ENCODE measurements at places on chromosomes 2 and 18.

- no peak for DNase-seq
These were observed 233.6 kb downstream of the TPGS2 start for GRCh38 chr18:36595046-36595817.

DNA sequence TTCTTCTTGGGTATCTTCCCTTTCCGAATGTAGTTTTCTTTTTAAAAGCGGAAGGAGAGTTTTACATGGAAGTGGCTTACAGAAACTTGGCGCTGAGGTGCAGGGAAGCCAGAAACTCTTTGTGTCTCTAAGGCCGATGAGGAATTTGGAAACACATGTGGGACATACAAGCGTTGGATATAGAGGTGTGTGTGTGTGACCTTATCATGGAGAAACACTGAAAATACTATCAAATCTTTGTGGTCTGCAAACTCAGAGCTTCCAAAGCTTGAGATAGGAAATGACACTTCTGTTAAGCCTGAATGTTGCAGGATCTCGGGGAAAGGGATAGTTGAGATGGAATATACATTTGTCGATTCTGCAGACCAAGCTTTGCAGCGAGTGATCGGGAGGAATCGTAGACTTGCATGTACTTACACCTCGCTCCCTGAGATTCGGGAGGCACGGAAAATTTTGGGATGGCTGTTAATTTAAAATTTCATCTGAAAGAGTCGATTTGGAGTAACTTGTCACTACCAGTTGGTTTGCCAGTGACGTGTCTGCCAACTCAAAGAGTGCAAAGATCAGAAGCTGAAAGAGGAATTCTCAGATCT, 1.0 kb downstream of the NAB1 start:
- no peak for DNase-seq

GRCh38 chr18:26868968-26869586, 3.6 kb upstream of the AQP4 start:
- DNase-seq, result no peak

DNA sequence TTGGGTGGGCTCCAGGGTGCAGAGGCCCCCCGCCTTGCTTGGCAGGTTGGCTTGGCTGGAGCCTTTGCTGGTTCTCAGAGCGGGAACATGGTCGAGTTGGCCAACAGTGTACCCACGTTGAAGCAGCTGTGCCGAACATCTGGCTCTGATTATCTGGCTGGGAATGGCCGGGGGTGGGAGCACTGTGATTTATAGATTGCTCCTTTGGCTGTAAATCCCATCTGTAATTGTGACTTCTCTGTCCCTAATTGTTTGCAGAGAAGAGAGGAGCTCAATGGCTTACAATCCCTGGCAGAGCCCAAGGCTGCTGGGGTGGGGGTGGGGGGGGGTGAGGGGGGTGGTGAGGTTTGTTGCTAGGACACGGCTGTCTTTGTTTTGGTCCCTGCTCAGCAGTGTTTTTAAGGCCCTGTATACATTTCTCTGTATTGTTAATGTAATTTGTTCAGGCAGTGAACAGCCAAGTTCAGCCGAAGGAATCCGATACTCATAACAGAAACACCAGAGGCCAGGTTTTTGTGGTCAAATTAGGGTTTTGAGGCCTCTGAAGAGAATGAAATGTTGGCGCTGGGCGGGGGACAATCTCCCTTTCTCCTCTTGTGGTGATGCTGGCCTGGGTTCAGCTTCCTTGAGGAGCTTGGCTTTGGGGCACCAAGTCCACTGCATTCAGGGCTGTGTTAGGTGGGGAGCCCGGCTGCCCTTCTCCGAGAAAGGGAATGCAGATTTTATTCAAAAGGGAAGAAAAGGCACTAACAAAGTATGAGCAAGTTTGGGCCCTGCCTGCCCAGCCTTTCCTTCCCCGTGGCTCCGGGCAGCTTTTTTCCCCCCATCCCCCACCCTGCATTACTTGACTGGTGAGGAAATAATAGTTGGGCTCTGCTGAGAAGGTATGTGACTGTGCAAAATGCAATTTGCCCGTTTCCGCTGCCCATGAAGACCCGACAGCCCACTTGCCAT, 82.5 kb downstream of the TCF7L1 start:
- DNase-seq, result no peak

- DNase-seq, result no peak
These were observed 42.4 kb downstream of the FAM168B start for GRCh38 chr2:131050896-131051295.

- no peak for DNase-seq
These were observed 71.4 kb downstream of the GALR1 start for GRCh38 chr18:77320971-77321559.

DNA sequence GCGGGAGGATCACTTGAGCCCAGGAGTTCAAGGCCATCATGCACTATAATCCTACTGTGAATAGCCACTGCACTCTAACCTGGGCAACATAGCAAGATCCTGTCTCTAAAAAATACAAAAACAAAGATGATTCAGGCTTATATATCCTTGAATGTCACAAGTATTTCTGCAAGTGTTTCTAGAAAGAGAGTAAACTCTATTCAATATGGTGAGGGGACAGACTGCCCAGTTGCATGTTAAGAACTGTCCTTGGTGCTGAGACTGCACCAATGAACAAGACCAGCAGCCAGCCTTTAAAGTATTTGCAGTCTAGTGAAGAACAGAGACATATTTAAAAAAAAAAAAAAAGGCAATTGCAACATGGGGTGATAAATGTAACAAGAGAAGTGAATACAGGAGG, 16.4 kb downstream of the MAP3K19 start:
- DNase-seq, result no peak

- no peak for DNase-seq
These were observed 635.7 kb downstream of the NRXN1 start for GRCh38 chr2:50396298-50396631.

- DNase-seq, result no peak
These were observed 211.3 kb downstream of the ARL4C start for GRCh38 chr2:234285541-234285940.

DNA sequence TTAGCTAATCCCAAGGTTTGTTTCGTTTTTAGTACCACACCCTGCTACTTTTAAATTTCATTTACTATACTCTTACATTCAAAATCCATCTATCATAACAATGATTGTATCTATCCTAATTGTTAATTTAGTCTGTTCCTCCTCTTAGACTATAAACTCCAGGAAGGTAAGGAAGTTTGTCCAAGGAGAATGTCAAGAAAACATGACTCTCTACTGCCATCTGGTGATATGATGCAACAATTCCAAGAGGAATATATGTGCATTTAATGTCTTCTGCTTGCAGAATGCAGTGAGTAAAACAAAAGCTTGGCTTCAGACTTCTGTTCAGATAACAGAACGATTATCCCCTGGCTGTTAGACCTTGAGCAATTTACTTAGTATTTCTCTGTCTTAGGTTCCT, 1267.1 kb downstream of the LRP1B start:
- DNase-seq, result no peak

GRCh38 chr18:24168496-24168895, 29.6 kb downstream of the CABYR start:
- DNase-seq, result no peak

- no peak for DNase-seq
These were observed 592.1 kb downstream of the XIRP2 start for GRCh38 chr2:167480232-167480985.

DNA sequence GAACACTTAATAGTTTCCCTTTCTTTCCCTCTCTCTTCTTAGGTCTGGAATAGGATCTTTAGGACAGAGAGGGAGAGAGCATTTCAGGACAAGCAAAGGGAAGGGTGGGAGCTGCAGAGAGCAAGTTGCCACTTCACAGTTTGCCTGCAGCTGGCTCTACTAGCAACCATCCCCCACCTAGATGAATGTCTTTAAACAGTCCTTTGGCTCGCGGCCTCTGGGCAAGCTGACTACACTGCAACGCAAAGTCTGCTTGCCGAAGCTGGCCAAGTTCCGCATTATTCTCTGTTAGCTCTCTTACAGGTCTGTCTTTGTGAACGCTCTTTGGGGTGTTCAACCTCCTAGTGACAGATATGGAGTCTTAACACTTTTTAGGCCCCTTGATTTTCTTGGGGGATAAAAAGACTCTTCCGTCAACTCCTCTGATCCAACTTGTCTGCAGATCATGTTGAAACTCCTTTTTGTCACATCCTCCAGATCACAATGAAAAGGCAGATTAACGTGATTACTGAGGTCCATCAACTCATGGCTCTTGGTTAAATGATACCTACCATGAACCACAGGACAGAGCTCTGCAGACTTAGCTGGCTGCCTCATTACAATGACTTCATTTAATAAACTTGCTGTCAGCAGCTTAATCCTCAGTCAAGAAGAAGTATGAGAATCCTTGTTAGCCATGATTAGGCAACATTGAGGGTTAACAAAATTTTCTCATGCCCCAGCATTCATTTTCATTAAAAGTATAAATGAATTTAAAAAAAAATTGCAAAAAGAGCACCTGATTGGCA, 74.6 kb downstream of the SLC4A3 start:
- DNase-seq, result no peak

DNA sequence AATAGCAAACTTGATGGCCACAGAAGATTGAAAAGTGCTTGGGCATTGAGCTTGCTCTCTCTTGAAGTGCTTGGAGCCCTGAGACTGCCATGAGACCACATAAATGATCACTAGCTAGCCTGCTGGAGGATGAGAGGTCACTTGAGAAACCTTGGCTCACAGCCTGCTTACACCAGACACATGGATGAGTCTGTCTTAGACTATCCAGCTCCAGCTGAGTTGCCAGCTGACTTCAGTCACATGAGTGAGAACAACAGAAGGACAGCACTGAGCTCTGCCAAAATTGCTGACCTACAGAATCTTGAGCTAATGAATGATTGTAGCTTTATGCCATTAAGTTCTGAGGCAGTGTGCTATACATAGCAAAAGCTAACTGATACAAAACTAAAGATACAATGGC, 18.1 kb downstream of the NABP1 start:
- DNase-seq, result no peak

- DNase-seq, result no peak
These were observed 598.2 kb upstream of the SYT4 start for GRCh38 chr18:43875511-43875910.

- DNase-seq, result peak; percentile 8
These were observed 743 bp downstream of the XPO1 start for GRCh38 chr2:61537277-61537949.

- no peak for DNase-seq
These were observed 33.8 kb upstream of the NFATC1 start for GRCh38 chr18:79361766-79362522.

- DNase-seq, result no peak
These were observed 336.8 kb downstream of the RBM43 start for GRCh38 chr2:150924878-150925277.

Measured in activated T-helper 1 cell treated with anti-CD3 and anti-CD28 coated beads, Interleukin-2, amount 50 U/mL, for 16 hours (primary cell).